SK-N-SH (cell line): ENCODE measurements at places on chromosomes 4 and X.
A peak's percentile ranks its signal among the peaks of the same experiment; 100 is the strongest.

- DNase-seq = no peak
These were observed 43.4 kb downstream of the SLC9A7 start for GRCh38 chrX:46715530-46715929.

DNA sequence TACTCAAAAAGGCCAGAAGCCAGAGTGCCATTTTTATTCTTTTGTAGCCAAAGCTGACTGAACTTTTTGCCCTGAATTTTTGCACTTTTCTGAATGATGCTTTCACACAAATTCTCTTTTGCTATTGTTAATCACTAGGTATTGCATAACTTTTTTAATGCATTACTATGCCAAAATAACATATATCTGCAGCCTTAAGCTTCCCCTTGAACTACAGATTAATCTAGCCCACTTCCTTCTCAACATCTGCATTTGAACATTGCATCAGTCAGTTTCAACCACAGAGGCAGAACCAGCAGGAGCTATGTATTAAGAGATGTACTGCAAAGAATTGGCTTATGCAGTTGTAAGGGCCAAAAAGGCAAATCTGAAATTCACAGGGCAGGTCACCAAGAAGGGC lies 197.6 kb upstream of the GYPA start:
- DNase-seq = no peak

DNA sequence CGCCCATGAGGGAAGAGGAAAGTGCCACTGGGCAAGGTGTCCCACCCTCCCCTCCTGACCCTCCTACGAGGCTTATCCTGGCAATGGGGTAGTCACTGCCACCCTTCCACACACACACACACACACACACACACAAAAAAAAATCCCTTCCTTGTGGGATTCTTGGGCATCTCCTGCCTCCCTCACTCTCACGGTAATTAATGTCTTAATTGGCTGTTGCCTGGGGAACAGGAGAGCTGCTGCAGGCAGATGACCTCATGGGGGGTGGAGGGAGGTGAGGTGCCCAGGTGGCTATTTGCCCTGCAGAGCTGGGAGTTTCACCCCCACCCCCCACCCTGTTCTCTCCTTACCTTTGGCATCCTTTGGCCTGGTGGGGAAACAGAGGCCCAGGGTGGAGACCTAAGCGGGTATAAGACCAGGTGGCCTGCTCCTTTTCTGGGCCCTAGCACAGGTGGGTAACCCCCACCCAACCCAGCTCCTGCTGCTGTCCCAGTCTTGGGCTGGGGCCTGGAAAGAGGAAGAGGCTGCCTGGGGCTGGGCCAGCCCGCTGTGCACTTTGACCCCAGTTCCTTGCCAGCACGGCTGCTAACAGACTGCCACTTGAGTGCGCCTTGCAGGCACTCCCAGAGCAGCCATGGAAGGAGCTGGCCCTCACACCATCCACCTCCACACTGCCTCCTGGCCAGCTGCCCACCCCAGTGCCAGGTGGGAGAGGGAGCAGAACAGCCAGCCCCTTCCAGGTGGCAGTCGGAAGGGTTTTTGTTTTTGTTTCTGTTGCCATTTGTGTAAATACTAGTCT lies 12.6 kb downstream of the EFNB1 start:
- no peak for DNase-seq

GRCh38 chrX:16743604-16744325 lies 24.4 kb downstream of the SYAP1 start:
- no peak for DNase-seq

- no peak for DNase-seq
These were observed 83.6 kb downstream of the PPP1R2C start for GRCh38 chrX:42694260-42694815.

DNA sequence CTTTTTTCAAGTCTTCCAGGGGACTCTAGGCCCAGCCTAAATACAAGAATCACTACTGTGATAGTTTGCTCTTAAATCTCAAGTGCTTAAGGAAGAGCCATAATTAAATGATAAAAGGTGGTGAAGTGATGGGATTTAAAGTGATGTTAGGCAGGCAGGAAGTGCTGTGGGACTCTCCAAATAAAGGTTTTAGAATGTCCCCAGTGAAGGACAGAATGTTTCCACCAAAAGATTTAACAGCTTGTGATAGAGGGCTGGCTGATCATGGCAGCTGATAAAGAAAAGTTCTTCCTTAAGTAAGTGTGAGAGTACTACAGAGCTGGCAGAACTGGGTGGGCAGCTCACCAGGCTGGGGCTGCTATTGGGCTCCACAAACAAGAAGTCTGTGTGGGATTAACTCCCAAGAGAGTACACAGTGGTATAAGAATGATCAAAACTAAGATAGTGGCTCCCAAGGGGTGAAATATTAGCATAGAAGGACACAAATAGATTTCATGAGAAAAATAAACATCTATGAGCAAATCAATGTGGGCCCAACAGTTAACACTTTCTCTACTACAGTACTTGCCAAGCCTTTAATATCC lies 637.2 kb upstream of the CPEB2 start:
- DNase-seq = no peak

DNA sequence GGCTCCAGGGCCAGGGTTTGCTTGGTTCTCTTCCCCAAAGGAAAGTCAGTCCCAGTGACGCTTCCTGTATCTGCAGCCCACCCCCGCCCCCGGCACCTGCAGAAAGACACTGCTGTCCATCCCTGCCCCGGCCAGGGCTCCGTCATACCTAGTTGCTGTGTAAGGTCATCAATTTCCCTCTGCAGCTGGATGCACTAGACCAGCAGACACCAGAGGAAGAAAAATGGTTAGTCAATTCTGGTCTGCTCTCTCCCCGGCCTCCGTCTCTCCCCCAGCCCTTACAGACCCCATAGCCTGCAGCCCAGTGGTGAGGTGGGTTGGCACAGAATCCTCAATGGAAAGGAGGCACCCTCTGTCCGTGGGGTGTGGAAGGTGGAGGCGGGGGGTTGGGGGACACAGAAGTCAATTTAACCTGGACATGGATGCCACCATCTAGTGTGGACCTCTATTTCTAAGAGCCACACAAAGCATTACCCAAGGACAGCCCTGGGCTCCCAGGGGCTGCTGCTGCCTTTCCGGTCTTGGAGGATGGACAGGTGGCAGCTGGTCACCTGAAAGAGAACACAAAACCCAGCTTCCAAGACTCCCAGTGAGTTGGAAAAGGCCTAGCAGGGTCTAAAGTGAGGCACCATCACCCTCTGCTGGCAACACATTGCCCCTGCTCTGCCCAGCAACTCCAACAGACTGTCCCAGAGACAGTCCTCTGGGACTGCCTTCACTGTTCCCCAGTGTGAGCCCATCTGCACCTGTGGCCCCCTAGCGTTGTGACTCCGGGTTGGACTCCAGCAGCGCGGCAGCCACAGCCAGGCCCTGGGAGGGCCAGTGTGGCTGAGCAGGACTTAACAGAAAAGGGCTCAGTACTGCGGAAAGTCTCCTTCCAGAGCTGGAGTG lies 40.2 kb upstream of the NHSL2 start:
- DNase-seq = no peak

DNA sequence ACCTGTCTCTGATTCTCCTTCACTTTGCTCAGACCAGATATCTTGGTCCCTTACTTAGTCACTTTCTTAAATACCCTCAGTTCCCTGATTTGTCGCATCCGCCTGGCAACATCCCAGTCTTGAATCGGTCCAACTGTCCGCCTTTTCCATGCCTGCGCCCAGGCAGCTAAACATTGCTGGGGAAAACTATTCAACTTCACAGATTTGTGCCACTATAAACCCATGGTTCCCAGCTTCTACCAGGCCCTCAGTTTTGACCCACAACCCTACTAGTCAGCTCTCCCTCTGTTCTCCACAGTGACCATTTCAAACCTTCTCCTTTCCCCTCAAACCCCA lies 451 bp upstream of the FGD1 start:
- no peak for DNase-seq

GRCh38 chrX:70445951-70446350 lies 1.3 kb downstream of the DLG3 start:
- DNase-seq = no peak

GRCh38 chr4:33133723-33134122 lies 2413.6 kb downstream of the PCDH7 start:
- DNase-seq = no peak

- DNase-seq = peak; percentile 2
These were observed at the start of gene IL13RA2 for GRCh38 chrX:115017455-115017854. Gene IL13RA2 (minus strand): TSS chrX:115017616. CDS start chrX:115017269, 347 bp downstream.

- no peak for DNase-seq
These were observed 19.2 kb downstream of the ALPK1 start for GRCh38 chr4:112316360-112316759.

GRCh38 chrX:86322913-86323312 lies 174.7 kb downstream of the DACH2 start:
- no peak for DNase-seq

- no peak for DNase-seq
These were observed 92.5 kb downstream of the ANK2 start for GRCh38 chr4:113141901-113142346.

DNA sequence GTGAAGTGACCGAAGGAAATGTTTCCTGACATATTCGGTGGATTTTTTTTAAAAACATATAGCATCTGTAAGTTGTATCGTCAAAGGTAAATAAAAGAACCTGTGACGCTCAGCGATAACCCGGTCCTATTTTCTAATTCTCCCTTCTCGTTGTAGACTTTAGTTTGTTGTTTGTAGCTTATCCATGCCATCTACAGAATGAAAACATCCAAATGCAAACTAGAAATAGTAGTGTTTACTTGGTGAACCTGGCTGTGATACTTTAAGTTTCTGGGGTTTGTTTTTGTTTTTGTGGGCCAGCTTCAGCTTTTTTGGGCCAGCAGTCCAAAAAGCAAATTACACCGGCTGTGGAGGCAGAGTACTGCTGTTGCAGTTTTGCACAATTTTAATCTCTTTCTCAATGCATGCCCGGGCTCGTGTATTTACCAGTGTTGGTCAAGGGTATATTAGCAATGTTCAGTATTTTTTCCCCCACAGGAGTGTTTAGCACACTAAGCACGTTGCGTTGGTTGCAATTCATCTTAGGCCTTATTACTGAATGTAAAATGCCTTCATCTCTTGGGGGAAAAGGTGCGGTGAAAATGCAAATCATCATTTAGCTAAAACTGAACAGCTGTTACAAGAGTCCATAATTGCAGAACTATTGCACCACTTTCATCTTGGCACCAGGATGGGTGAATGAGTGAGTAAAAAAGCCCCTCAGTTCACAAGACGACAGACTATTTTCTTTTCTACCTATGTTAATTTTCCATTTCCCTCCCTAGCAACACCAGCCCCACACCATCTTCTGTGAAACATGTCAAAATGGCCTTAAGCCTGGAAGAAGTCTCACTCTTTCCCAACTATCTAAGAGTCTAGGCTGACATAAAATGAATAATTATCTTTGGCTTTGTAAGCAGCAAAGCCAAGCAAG lies 1.7 kb upstream of the CNOT6L start:
- DNase-seq = peak; percentile 15

DNA sequence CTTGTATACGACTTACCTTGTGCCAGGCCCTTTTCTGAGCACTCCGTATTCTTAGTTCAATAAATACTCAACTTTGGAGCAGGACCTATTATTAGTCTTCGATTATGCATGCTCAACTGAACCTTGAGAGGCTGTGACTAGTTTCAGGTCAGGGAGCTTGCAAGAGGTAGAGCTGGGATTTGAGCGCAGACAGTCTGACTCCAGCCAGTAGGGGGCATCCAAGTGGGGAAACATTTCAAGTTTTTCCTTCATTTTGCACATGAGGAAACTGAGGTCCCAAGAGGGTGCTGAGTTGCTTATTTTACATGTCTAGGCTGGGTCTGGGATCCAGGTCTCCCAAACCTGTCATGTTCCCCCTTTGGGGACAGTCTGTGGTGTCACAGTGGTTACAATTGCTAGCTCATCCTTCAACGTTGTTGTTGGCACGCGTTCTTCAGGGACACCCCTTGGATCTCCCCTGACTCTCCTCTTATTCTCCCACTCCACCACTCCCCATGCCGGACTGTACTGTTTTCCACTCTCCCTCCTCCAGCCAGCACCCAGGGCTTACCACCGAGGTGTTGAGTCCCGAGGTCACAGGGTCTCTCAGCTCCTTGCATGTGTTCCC lies 6.7 kb upstream of the PRICKLE3 start:
- DNase-seq = no peak

DNA sequence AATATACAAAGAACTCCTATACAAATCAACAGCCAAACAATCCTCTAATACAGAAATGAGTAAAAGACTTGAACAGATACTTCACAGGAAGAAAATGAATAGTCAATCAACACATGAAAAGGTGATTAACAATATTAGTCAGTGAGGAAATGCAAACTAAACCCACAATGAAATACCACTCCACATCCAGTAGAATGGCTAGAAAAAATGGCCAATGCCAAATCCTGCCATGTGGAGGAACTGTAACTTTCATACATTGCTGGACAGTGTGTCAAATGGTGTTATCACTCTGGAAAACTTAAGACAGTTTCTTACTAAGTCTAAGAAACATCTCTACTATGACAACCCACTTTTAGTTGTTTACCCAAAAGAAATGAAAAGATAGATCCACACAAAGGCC lies 59.5 kb downstream of the NSG1 start:
- DNase-seq = no peak

GRCh38 chrX:78658845-78659744 lies at the start of gene RTL3:
Gene RTL3 (minus strand): TSS chrX:78659328. CDS start chrX:78658420, 908 bp downstream.
- DNase-seq = no peak

GRCh38 chr4:99759988-99760387 lies 56.6 kb upstream of the DAPP1 start:
- DNase-seq = no peak

DNA sequence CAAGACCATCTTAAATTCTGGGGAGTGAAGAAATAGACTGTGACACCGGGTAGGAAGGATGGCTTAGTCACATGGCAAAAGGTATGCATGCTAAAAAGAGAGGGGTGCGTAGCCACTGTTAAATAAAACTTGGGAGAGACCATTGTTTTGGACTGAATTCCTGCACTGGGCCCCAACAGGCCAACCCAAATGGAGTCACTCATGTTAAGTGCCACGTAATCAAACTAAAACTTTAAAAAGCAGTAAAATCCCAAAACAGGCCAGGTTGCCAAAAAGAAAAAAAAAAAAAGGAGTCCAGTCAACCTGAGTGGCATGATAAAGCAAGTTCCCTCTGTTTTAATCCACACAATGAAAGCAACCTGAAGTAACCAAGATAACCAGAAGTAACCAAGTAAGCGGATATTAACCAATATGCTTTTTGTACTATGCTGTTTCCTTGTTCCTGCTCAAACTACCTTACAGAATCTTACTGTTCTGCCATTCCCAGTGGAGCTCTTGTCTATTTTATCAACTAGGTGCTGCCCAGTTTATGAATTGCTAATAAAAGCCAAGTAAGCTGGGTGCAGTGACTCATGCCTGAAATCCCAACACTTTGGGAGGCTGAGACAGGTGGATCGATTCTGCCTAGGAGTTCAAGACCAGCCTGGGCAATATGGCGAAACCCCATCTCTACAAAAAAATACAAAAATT lies 124.6 kb upstream of the ENPP6 start:
- no peak for DNase-seq

DNA sequence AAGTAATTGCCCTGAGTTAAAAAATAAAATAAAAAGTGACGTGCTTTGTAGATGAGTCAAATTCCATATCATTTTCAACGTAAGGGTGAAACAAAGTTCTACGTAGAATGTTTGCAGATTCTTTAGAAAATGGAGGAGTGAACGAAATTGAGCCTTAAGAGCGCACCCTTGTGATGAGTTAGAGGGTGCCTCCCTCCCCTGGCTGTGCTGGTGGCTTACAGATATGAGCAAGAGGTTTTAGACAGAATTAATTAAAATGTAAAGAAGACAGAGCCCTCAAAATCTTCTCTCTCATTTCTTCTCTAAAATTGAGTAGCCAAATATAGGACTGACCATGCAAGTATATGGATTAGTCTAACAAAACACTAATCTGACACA lies 30.2 kb upstream of the LGI2 start:
- no peak for DNase-seq
